CD4-positive, alpha-beta T cell treated with Interleukin-2 at 100 ng/mL for 4 hours (primary cell): ENCODE measurements at places on chromosomes 6 and 20.
A peak's percentile ranks its signal among the peaks of the same experiment; 100 is the strongest.

- peak; percentile 42 for DNase-seq
These were observed 52.3 kb downstream of the HBS1L start for GRCh38 chr6:135002229-135002844.

DNA sequence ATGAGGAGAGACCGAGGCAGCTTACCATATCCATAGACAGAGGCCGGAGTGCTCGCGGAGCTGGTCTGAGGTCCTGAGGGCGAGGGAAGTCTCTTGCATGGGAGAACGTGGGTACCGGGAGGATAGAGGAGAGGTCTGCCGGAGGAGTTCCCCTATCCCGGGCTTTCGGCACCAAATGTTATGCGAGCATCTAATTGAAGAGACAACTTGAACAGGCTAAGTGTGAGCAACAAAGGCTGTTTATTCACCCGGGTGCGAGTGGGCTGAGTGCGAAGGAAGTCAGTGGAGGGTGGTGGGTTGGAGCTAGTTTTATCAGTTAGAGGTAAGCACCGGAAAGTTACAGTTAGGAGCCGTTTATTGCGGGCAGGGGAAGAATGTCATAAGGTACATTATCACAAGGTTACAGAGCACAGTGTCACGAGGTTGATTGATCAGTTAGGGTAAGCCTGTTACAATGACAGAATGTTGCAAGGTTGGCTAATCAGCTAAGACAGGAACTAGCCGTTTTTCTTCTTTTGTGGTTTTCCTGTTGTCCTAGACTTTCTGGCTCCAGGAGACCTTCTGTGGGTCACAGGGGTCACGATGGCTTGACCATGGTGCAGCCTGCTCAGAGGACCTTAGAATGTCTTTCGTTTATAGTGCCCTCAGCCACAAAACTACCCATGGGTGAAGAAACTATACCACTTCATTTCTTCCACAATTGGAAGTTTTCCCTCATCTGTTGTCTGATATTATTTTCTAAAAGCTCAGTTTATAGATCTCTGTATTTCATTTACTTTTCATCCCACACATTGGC is 746.0 kb upstream of the ADGRB3 start:
- no peak for DNase-seq

DNA sequence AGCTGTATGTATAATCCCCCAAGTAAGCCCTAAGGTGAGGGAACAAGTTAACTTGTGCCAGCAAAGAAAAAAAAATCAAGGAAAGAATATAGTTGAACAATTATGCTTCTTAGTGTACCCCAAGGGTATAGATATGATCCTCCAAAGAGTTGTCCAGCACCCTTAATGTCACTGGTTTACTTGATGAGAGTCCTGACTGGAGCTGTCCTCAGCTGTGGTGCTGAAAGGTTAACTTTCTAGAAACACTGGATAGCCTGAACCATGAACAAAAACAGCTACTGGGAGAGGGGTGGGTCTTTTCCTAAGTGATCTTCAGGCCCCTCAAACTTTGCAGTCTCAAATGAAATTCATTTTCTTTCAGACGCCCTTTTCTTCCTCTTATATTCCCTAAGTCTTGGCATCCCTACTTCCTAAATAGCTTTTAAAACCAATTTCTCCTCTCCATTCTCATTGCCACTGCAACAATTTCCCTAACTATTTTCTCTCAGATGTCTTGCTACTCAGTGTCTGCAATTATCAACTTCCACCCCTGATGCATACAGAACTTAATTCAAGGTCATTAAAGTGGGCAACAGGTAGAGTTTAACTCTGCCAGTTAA is 83.5 kb upstream of the PROKR2 start:
- no peak for DNase-seq

DNA sequence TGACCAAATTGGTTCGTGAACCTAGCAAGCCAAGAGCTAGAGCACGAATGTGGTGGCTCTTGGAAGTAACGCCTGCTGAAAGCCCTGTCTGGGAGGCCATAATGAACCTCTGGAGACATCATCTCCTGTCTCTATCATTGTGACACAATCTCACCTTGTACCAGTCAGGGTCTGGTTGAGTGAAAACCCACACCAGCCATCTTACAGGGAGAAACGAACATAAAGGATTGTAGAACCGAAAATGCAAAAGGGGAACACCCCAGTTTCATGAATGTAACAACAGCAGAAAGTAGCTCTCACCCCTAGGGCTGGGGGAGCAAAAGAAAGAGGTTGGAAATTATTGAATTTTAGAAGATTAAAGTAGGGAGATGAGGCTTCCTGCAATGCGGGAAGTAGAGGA is 50.9 kb upstream of the TAB2 start:
- no peak for DNase-seq

DNA sequence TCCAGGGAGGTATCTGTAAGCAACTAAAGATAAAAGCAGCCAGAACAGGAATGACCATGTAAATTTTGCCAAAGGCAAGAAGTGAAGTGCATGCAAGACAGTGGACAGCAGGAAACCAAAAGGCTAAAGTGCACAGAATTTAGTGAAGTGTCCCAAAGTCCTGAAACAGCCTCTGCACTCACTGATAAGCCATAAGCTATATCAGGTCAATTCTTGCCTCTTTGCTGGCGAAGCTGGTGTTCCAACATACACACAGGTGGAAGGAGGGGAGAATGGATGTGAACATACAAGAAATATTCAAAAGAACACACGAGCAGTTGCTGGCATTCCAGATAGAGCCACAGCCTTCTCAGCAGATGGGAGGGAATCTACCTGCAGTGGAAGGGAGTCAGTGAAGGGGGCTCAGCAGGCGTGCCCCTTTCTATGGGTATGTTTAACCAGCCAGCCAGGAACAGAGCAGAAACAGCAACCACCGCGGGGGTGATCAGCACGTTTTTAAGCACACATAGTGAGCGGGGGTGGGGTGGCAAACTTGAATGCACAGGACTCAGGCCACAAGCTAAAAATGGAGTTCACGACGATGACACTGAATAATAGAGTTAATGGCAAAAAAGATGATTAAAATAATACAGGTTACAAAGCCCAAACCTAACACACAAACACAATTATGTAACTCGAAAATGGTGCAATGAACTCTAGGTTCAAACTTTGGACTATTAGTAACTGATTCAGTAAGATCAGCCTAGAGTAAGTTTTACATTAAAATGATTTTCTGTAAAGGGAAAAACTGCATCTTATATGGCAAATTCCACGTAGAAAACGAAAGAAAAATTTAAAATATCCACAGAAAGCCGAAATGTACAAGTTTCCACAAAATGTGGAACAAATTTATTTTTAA is 1.2 kb downstream of the ECI2 start:
- DNase-seq = peak; percentile 10

DNA sequence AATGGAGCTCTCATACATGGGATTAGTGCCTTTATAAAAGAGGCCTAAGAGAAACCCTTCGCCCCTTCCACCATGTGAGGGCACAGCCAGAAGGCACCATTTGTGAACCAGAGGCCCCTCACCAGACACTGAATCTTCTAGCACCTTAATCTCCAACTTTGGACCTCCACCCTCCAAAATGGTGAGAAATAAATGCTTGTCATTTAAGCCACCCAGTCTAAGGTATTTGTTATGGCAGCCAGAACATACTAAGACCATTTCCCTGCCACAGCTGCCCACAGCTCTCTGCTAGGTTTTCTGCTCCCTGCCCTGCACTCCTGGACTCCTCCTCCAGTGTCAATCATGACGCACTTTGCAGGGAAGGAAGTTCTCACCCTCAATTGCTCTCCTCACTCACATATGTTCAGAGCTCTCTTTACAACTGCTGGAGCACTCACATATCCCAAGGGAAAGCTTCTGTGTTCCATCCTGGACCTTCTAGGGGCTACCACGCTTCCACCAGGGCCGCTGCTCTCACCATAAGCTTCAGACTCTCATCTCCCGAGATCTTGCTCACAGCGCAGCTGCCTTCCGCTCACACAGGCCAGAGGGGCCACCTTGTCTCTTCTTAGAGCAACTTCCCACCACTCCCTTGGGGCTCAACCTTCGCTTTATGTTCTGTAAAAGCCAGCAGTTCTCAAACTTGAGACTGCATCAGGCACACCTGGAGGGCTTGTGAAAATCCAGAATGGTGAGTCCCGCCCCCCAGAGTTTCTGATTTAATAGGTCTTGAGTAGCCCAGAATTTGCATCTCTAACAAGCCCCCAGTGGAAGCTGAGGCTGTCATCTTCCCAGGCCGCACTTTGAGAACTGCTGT is 1.6 kb upstream of the LY86 start:
- no peak for DNase-seq

DNA sequence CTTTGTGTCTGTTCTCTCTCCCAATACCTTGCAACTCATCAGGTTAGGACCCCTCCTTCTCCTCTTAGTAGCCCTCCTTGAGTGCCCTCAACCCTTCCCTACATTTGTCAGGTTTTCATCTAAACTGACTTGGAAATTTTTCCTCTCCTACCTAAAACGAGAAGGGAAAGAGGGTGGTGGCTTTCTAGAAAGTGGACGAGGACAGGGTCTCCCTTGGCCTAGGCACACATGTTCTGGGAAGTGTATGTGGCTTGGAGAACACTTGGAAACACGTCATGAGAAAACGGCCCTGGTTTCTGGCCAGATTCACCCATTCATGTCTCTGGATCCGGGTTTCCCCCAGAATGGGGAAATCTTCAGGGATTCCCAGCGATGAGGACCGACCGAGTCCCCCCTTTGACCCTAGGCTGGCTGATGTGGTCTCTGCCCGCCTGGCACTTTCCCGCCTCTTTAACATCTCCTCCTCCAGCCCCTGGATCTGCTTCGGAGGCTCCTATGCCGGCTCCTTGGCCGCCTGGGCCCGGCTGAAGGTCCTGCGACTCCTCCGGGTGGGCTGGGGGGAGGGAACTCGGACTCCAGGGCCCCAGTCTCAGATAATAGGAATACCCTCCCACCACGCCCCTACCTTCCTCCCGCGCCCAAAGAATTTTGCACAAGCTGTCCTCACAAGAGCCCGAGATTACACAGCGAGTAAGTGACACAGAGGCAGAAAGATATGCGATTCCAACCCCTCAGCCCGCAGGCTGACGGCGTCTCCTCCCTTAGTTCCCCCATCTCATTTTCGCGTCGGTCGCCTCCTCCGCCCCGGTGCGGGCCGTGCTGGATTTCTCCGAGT is 3.0 kb downstream of the PRSS16 start:
- DNase-seq = no peak

GRCh38 chr6:120290964-120291363 is 941.4 kb upstream of the MAN1A1 start:
- DNase-seq = no peak

DNA sequence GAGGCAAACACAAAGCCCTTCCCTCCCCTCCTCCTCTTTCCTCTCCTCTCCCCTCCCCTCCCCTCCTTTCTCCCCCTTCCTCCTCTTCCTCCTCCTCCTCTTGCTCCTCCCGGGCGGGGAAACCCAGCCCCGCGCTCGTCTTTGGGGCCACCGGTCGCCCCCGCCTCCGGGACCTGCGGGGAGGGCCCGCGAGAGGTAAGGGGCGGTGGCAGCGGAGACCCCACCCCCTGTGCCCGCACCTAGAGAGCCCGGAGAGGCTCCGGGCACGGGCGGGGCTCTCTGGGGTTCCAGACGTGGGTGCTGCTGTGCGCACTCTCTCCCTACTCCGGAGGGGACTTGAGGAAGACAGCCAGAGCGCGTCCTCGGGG is at the start of gene RIN2:
RIN2 (plus strand) TSS at position 126 of the 368 bp plus-strand sequence. CDS start 131,344 bp downstream, outside the sequence.
- no peak for DNase-seq

DNA sequence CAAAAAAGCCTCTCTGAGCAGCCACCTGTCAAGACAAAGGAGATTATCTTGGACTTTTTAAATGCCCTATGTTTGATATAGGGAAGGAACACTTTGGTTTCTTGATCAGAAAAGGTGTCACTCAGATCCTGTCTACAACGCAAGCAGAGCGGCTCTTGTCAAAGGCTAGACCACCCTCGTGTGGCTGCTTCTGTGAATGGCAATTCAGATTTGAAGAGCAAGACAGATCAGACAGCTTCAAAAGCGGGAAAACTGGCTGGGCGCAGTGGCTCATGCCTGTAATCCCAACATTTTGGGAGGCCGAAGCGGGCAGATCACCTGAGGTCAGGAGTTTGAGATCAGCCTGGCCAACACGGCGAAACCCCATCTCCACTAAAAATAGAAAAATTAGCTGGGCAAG is 10.1 kb upstream of the NXT1 start:
- no peak for DNase-seq

DNA sequence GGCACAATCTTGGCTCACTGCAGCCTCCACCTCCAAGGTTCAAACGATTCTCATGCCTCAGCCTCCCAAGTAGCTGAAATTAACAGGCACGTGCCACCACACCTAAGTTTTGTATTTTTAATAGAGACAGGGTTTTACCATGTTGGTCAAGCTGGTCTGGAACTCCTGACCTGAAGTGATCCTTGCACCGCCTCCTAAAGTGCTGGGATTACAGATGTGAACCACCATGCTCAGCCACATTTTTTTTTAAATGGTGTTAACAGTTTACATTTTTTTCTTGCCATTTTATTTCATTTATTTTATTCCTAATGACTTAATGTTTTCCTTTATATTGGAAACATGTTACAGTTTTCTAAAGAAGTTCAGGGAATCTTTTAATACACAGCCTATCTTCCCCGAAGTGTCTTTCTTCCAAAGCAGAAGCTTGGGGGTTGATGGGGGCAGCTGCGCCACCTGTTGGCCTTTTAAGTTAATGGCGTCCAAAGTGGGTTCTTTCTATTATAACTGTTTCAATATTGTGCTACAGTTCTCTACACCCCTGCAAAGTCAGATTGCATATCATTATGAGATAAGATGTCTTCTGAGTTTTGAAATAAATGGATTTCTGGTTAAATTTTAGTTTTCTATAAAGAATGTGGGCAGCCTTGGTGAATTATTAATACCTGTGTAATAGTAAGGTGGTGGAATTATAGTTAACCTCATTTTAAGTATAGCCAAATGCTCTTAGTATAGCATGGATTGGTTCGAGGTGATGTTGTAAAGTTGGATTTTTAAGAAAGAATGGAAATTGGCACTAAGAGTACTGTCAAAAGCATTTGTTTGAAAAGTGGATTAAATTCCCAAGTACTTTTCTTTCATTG is 42.0 kb upstream of the PLCG1 start:
- DNase-seq = peak; percentile 69
